ENCODE measurements at places on chromosomes 6 and 20.

DNA sequence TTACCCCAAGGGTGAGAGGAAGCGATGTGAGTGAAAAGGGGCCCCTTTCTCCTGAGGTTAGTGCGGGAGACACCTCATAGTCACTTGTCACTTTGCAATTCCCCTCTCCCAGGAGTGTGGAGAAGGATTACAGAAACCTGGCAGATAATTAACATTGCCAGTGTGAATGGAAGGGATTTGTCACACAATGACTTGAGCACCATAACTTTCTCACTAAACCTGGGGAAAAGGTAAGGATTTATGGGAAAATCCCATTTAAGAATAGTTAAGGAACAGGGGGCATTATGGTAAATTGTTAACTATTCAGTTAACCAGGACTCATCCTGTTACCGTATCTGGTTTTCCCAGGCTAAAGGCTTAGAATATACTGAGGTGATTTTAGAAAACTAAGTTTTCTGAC, 219.5 kb upstream of the JAG1 start:
- DNase-seq, result no peak

GRCh38 chr6:163148451-163149278, 265.9 kb upstream of the QKI start:
- no peak for DNase-seq

- DNase-seq, result no peak
These were observed 2.1 kb downstream of the ZNF341 start for GRCh38 chr20:33733654-33734576.

- no peak for DNase-seq
These were observed 389.1 kb downstream of the HTR1B start for GRCh38 chr6:77074037-77074713.

DNA sequence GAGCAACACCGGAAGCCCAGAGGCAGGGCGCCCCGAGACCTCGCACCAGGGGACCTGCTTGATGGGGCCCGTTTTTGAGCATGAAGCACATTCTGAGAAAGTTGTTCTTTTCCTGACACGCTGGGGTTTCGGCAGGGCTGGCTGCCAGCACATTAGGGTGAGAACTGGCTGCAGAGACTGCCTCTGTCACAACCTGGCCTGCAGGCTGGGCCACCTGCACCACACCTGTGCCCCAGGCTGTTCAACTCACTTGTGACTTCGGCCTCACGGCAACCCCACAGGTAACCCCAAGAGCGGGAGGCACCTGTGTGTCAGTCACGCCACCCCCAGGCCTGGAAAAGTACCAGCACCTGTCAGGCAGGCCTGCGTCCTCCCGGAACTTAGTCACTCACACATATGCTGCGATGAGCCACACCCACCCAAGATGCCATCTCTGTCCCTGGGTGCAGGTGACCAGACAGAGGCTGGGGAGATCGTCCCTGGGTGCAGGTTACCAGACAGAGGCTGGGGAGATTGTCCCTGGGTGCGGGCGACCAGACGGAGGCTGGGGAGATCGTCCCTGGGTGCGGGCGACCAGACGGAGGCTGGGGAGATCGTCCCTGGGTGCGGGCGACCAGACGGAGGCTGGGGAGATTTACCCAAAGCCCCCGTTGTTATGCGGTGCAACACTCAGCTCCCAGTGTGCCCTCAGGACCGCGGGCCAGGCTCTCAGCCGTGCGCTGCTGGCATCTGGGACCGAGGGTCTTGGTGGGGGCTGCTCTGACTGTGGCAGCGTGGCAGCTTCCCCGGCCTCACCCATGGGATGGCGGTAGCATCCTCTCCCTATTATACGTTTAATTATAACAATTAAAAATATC, 82.5 kb upstream of the BHLHE23 start:
- DNase-seq, result no peak

DNA sequence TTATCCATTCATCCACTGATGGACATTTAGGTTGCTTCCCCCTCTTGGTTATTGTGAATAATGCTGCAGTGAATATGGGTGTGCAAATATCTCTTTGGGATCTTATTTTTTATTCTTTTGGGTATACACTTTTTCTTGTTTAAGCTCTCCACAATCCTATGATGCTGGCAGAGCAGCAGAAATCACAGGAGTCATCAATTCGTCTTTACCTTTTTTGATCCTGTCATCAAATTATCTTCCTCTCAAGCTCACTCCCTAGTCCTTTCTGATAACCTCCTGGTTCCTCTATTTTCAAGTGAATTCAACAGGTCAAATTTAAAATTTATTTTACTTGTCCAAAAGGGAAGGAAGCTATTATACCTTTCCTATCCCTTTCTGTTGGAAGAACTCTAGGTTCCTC, 89.1 kb downstream of the PLCG1 start:
- DNase-seq, result no peak
